ENCODE measurements at places on chromosomes 3 and 15.
A peak's percentile ranks its signal among the peaks of the same experiment; 100 is the strongest.

- peak; percentile 47 for DNase-seq
These were observed 216.9 kb downstream of the IGSF11 start for GRCh38 chr3:118817748-118818165.

DNA sequence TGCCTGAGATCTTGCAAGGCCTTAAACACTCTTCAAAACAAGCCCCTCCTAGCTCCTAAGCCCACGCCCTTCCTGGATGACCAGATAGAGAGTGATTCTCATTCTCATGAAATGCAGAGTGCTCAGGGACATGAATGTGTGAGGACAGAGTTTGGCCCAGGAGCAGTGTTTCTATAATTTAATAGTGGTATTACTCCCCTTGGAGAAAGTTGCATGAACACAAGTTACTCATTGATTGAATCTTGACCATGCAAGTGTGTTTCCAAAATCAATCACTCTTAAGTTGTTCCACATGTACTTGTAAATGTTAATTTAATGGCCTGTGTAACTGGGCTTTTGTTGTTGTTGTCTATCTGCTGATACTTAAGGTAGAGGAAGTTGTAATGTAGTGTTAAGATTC is 181.6 kb downstream of the ADAMTSL3 start:
- no peak for DNase-seq

- peak; percentile 6 for DNase-seq
These were observed 255.6 kb downstream of the ZNF621 start for GRCh38 chr3:40780291-40780924.

DNA sequence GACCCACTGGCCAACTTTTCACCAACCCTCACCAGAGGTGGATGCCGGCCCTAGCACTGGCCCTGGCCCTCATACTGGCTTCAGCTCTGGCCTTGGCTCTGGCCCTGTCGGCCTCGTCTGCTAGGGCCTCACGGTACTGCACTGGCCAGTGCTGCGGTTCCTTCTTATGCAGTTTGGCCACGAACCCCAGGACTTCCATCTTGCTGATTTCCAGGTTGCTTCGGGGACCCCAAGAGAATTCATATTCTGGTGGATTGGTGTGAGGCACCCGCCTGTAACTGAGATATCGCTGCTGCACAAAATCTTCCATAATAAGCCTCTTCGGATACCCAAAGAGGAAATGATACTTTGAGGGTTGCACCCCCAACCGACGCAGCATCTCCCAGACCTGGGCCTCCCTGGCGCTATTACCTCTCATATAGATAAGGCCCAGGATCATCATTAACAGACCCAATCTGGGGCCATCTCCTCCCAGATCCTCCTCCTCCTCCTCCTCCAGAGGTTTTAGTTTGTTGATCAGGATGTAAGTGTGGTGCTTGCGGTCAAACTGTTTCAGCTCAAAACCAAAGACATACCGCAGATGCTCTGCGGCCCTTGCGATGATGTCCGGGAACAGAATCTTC is 883 bp downstream of the MAGEF1 start:
- no peak for DNase-seq

GRCh38 chr3:106825962-106826605 is 551.2 kb upstream of the CCDC54 start:
- no peak for DNase-seq

Measured in endothelial cell (in vitro differentiated cells).